SK-N-SH (cell line): ENCODE measurements at places on chromosomes 3 and 15.
A peak's percentile ranks its signal among the peaks of the same experiment; 100 is the strongest.

DNA sequence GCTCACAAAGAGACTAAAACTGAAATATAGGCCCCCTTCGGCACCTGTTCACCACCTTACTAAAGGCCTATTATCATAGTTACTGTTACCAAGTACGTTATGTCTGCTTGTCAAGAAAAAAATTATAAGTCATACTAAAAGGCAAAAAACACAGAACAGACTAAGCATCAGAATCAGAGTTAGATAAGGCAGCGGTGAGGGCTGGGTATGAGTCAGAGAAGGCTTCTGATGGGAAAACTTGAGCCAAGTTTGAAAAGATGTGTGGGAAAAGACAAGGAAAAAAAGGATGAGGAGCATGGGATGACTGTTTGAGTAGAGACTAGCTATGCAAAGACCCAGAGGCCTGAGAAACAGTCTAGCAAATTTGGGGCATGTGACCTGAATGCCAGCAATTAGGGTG lies 387.2 kb upstream of the SGO1 start:
- DNase-seq: no peak

DNA sequence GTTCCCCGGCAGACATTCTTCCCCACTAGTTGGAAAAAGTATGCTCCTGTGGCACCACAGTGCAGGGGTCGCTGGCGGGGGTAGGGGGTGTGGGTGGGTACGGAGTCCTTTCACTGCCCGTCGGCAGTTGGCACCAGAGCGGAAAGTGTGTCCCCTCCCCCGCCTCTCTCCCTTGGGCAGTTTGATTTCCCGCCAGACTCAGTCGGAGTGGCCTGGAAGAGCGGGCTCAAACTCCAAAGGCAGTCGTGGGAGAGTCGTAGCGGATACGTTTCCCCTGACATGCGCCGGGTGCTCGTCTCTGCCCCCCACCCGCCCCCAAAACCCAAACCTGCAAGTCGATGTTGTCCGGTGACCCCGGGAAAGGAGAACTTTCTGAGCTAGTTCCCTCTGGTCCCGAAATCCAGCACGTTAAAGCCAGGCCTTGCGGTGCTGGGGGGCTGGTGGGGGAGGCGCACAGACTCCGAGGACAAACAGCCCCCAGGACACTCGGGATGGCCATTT lies 4.4 kb upstream of the FOXB1 start:
- DNase-seq: peak; percentile 16

GRCh38 chr3:109702252-109702651 lies 364.9 kb upstream of the DPPA4 start:
- DNase-seq: no peak

DNA sequence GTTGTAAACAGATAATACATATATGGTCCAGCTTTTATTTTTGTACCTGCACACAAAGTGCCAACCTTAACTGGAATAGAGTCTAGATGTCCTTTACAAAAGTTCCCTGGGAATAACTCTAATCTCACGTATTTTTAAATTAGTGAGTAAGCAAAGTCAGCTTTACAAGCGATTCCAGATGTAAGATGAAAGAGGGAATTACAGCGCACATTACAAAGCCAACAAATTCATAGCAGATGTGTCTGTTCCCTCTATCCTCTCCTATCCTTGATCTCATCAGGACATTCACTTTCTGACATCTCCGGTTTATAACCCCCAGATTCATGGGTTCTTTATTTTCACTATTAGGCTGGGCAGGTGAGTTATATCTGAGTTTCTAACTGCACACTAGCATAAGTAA lies 406.8 kb upstream of the ZNF385D start:
- DNase-seq: peak; percentile 36

DNA sequence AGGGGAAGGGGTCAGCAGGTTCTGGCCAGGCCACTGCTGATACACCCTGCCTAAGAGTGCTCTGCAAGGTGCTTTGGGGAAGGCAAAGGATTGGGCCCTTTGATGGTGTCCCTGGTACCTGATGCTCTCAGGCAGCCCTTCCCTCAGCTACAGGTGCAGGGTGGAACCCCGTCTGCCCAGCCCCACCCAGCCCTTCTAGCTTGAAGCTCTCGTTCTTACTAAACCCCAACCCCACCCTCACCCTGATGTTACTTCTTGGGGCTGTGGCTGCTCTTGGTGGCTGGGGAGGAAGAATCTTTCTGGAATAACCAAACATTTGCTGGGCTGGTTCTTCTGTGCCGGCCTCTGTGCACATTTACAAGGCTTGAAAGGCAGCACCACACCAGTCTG lies 6.4 kb downstream of the GNAI2 start:
- no peak for DNase-seq
